ENCODE measurements at places on chromosomes 5 and 9.

DNA sequence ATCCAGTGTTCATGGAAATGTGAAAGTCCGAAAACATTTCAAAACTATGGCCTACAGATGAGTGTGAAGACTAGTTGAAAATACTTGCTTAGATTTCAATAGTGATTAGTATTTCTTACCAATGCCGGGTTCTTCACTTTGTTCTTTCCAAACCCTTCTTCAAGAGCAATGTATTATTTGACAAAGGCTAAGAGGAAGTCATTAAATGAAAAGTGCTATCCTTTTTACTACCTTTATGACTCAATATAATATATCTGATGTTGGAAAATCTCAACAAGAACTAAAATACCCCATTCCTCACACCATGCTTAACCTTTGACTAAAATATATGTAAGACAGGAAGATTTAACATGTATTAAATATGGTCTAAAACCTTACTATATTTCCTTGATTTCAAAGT lies 6.7 kb upstream of the MIER3 start:
- no peak for DNase-seq

GRCh38 chr5:177020033-177020432 lies 2.5 kb upstream of the ZNF346 start:
- DNase-seq = no peak

- no peak for DNase-seq
These were observed 695.1 kb downstream of the NR2F1-AS1 start for GRCh38 chr5:92885950-92886349.

- DNase-seq = no peak
These were observed 743.2 kb upstream of the CDH10 start for GRCh38 chr5:25387953-25388352.

DNA sequence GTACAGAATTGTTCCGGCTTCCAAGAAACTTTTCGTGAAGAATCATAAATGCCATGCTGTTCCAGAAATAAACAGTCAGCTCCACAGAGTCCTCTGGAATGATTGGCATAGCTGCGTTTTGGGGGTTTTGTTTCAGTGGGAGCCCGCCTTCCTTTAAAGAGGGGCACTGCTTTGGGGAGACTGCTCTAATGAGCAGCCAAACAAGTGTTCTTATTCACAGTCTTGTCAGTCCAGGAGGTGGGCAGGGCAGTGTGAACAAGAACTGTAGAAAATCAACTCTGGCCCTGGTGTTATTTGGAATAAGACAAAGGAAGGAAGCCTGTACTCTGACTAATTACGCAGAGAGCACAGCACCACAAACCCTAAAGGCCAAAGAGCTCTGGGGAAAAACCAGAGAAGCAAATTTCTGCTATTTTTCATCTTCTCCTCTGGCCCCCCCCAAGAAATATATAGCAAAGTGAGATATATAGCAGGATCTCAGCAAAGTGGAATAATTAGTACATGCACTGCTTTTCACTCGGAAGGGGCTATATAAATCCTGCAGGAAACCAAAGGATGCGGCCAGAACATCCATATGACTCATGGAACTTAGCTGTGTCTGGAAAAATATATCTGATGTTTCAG lies 92.9 kb downstream of the GLDC start:
- DNase-seq = no peak

GRCh38 chr5:159427180-159428012 lies 97.1 kb upstream of the IL12B start:
- no peak for DNase-seq

DNA sequence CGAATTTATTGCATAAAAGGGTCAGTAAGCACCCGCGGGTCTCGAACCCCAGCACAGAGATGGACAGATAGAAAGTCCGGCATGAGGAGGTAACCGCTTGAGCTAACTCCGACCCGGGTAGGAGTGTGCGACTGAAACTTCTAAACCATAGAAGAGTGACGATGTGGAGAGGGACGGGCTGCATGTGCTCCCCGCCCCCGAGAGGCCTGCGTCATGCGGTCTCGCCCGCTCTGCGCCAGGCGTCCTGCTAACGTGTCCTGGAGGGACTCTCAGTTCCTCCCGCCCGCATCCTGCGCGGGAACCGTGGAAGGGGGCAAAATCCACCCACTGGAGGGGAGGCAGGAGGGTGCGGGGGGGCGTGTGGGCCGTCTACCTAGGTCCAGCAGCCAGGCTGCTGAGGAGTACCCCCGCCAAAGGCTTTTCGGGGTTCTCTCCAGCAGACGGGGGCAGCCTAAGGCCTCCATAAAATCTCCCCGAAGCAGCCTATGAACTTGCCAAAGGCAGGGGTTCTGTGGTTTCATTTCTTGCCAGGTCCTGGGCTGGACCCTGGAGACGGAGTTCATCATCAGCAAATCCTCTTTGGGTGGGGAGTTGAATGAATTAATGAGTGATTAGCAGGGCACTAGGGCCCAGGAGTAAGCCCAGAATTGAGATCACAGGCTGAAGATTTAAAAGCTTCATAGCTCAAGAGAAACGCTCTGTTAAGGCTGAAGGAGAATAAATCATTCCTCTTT lies 51.9 kb downstream of the TGFBI start:
- DNase-seq = peak; percentile 44

- DNase-seq = no peak
These were observed 3.4 kb downstream of the SMIM3 start for GRCh38 chr5:150781706-150782614.

- no peak for DNase-seq
These were observed 6.9 kb downstream of the TNFAIP8 start for GRCh38 chr5:119362714-119363113.

- DNase-seq = no peak
These were observed 70.1 kb upstream of the MOCS2 start for GRCh38 chr5:53179691-53180090.

DNA sequence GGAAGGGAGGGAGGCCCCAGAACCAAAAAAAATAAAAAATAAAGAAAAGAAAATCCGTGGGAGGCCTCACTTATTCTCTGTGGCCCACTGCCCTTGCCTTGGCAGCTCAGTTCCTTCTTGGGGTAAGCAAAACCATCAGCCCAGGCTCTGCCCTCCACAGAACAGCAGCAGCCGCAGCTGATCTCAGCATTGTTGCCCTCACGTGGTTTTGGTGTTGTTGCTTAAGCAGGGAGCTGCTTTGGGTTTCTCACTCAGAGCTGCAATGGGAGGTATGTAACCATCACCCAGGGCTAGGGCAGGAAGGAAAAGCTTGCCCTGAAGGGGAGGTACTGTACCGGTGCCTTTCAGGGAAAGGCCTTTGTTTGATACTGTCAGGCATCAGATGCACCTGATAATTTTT lies 374.7 kb upstream of the WWC1 start:
- DNase-seq = no peak

GRCh38 chr5:34978681-34979080 lies 49.3 kb downstream of the DNAJC21 start:
- no peak for DNase-seq

GRCh38 chr5:80921026-80921425 lies 39.1 kb upstream of the RASGRF2 start:
- DNase-seq = no peak

- no peak for DNase-seq
These were observed 72.0 kb downstream of the FAM78A start for GRCh38 chr9:131204285-131204684.

DNA sequence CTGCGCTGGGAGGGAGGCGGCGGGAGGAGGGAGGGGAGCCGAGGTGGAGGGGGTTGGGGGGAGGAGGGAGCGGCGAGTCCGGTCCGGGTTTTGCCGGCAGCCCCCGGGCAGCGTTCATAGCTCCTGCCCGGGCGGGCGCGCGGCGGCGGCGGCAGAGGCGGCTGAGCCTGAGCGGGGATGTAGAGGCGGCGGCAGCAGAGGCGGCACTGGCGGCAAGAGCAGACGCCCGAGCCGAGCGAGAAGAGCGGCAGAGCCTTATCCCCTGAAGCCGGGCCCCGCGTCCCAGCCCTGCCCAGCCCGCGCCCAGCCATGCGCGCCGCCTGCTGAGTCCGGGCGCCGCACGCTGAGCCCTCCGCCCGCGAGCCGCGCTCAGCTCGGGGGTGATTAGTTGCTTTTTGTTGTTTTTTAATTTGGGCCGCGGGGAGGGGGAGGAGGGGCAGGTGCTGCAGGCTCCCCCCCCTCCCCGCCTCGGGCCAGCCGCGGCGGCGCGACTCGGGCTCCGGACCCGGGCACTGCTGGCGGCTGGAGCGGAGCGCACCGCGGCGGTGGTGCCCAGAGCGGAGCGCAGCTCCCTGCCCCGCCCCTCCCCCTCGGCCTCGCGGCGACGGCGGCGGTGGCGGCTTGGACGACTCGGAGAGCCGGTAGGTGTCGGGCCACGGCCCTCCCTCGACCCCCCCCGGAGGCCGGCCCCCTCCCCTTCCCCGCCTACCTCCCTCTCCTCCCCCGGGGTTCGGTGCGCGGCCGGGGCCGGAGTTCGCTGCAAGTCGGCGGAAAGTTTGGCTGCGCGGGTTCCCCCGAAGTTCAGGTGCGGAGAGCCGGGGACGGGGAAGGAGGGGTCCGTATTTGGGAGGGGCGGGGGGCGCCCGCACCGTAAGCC lies at the start of gene CXXC5:
Gene CXXC5 (plus strand): TSS at position 145 of the 877 bp plus-strand sequence. CDS start 32,175 bp downstream, outside the sequence.
- peak; percentile 73 for DNase-seq

DNA sequence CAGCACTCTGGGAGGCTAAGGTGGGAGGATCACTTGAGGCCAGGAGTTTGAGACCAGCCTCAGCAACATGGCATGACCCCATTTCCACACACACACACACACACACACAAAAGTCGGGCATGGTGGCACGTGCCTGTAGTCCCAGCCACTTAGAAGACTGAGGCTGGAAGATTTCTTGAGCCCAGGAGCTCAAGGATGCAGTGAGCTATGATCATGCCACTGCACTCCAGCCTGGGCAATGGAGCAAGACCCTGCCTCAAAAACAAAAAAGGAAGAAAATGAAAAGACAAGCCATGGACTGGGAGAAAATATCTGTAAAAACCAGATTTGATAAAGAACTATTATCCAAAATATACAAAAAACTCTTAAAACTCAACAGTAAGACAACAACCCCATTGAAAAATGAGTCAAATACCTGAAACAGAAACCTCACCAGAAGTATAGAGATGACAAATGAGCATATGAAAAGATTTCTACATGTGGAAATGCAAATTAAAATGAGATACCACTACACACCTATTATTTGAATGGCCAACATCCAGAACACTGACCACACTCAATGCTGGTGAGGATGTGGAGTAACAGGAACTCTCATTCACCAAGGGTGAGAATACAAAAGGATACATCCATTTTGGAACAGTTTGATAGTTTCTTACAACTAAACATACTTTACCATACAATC lies 24.7 kb downstream of the DNAJA1 start:
- DNase-seq = peak; percentile 9

DNA sequence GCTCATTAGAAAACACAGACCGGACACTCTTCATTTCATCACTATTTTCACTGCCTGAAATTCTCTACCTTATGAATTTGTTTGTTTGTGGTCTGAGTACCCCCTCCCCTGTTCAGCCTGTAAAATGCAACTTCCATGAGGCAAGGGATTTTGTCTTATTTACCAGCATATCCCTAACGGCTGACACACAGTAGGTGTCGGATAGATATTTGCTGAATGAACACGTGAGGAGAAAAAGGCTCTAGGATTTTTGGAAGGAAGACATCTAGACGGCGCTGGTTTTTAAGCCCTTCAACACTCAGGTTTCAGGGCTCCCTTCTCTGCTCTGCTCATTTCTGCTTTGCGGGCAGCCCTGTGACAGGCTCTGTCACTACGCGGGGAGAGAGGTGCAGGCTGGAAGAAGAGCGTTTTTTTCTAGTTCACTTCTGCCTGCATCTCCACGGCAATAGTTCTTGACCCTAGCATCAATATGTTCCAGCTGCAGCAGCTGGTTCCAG lies 41.0 kb downstream of the KCNMB1 start:
- DNase-seq = no peak

DNA sequence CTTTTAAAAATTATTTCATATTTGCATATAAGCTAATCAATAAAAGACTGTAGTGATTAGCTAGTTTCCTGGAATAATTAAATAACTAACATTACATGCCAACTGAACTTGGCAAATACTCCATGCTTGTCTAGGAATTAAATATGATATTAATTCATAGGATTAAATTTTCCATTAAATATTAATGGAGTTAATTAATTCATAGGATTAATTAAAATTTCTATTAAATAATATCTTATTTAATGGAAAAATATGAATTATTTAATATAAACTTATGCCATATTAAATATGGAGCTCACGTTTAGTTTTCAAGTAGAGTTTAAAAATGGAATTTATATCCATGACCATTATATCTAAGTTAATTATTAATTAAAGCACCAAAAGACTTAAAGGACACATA lies 517.8 kb upstream of the DAB2 start:
- DNase-seq = no peak

- no peak for DNase-seq
These were observed 1259.8 kb downstream of the PTPRD start for GRCh38 chr9:9352877-9353481.

DNA sequence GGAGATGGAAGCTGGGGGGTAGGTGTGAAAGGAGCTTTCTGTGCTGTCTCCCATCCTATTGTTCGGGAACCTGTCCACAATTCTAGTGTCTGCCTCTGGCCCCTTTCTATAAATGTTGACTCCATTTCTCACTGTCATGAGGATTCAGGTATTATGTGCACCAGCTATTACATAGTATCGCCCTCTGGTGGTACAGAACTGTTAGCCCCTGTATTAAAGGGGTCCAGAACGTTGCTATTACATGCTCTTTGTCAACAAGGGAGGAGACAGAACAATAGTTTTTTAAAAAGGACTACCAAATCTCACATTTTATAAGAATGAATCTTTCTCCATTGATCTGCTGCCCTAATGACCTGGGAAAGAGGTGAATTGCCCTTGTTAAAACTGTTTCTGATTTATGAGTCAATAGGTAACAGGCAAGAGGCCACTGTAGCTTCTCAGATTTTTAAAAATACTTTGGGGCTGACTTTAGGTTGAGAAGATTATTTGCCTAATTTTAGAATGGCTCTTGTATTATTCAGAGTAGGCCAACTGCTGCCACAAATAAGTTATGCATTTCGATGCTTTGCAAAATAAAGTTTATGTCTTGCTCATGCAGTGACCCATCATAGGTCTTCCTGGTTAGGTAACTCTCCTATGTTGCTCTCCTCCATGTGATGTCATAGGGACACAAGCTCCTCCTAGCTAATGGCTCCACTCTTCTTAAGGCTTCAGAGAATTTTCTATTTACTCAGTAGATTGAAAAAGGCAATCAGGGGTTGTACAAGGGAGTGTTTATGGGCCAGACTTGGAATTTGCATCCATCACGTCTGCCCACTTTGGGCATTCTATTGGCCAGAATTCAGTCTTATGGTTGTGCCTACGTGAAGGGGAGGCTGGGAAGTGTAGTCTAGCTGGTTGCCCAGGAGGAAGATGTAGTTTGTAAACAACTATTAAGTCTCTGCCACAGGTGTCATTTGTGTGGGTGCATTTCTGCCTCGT lies 20.8 kb downstream of the DCANP1 start:
- peak; percentile 24 for DNase-seq

GRCh38 chr9:3875361-3876132 lies 349.7 kb upstream of the RFX3 start:
- no peak for DNase-seq

DNA sequence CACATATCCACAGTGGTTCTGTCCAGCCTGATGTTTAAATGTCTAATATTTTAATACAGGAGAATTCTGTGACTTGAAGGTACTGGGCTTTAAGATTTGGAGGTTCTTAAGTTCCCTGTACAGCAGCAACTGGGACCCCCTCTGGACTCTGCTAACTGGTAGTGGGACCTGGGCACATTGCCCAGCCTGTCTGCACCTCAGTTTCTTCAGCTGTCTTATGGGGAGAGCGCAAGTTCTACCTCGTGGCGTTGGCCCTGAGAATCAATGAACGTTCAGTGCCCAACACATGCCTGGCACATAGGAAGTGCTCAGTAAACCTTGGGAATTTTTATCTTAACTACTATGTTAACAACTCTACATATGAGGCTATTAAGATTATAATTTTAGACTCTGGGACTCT lies 1.4 kb downstream of the SLC2A6 start:
- no peak for DNase-seq

GRCh38 chr5:55847837-55848236 lies 3.3 kb upstream of the IL31RA start:
- no peak for DNase-seq

Measured in GM19239 (cell line).